Keratinocyte (primary cell): ENCODE measurements at places on chromosomes 3 and 15.

DNA sequence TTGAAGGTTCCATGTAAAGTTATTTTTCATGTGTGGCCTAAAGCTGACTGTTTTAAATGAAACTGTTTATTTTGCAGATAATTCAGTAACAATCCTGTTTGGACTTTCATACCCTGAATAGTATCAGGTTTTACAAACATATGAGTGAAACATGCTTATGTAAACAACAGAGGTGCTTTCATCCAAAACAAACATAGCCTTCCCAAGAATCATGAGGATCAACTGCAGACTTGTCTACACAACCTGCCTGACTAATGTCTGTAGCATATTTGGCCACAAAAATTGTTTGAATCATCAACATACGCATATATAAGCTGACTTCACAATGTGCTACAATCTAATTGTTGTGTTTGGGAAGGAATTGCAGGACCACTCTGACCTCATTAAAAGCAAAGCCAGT, 190.4 kb downstream of the DIPK2A start:
- DNase-seq: no peak

GRCh38 chr3:55782351-55782750, 295.2 kb upstream of the WNT5A start:
- no peak for DNase-seq

- no peak for DNase-seq
Observed at GRCh38 chr15:29939404-29939803, 117.1 kb upstream of the TJP1 start.

DNA sequence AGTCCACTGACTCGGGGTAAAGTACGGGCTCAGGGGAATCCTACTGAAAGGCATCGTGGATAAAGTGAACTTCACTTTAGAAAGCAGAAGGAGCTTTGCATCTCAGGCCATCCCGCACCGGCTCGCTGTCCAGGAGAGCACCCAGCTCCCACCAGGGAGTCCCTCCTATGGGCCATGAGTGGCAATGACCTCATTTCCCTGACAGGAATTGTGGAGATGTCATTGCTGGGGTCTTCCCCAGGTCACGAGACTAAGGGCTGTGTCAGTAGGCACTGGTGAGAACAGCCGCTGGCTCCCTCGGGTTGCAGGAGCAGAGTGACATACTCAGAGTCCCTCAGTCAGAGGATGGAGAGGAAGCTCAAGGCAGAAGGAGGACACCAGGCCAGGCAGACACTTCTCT, 97.3 kb downstream of the XXYLT1 start:
- no peak for DNase-seq

GRCh38 chr3:177979703-177980102, 556.5 kb upstream of the KCNMB2 start:
- DNase-seq: no peak

DNA sequence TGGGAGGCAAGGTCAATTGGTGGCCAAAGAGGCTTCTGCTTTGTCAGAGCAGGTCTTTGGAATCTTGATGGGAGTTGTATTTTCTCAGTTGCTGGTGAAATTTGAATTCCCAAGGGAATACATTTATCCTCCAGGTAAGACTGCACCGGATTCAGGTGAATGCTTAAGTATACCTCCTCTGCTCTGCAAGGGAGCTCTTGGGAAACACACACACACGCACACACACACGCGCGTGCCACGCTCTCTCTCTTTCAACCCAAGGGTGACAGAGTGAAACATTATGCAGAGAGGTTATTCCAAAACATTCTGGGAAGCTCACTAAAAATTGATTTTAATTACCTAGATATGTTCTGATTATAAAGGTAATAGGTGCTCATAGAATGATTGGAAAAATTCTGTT, 33.7 kb downstream of the ST6GAL1 start:
- no peak for DNase-seq

DNA sequence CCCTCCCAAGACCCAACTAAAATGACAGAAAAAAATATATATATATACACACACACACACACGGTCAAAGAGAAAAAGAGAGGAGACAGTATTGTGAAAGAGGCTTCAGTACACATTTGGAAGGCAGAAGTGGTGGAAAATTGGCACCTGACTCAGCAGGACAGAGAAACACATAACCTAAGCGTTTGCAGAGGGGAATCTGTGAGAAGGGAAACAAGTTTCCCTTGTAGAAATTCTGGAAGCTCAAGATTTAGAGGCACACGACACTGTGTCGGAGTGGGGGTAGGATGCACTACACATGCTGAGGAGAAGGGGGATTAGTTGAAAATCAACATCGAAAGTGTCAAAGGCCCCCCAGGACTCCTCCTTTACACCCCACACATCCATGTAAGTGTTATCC, 53.1 kb downstream of the PAK2 start:
- no peak for DNase-seq

DNA sequence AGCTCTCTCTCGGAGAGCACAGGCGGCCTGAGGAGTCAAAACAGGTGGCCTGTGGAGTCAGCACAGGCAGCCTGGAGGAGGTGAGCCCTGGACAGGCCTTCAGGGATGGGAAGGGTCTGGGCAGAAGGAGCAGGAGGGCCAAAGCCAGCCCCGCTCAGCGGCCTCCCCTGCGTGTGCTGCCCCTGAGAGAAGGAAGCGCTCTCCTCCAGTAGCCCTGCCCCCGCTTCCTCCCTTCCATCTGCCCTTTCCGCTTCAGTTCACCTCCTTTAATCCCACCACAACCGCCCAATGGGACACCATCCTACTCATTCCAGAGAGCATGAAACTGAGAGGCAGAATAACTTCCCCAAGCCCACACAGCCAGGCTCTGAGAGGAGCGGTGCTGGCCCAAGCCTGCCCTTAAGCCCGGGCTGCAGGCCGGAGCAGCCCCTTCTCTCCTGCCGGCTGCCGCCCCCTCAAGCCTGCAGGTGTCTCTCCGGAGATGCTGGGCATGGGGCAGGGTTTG, 3.2 kb upstream of the NR2E3 start:
- no peak for DNase-seq

DNA sequence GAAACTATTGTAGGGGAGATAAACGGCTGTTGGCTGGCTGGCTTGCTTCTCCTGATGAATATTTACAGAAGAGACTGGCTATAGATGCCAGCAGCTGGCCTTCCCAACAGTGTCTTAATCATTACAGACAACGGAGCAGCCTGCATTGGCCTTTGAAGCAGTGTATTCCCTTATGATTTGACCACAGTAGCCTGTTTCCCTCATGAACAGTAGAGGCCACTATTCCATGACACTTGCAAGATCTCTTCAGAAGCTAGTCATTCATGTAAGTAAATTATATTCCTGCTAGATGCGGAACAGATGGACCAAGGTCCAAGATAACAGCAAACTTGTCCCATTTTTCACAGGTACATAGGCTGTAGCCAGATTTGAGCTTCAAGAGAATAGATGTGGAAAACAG, 47.3 kb downstream of the TMCO5A start:
- DNase-seq: no peak

DNA sequence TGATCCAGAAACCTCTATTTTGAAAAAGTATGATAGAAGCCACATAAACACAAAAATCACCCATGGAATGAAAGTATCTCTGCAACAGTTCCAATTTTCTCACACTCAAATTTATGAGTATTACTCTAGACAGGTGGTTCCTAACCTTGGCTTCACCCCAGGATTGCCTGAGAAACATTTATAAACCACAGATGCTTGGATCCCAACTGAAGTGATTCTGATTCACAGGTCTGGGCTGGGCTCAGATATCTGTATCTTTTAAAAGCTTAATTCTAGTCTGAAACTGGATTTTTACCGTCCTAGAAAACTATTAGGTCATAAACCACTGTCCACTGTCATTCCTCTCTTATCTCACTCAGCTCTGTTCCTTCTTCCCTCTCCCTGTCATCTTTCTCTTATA, 7.4 kb upstream of the SST start:
- no peak for DNase-seq

GRCh38 chr3:129533406-129533805, 5.0 kb downstream of the RHO start:
- DNase-seq: no peak

- no peak for DNase-seq
Observed at GRCh38 chr3:171806200-171807128, 3.8 kb downstream of the PLD1 start.

- no peak for DNase-seq
Observed at GRCh38 chr3:217948-218347, 21.4 kb downstream of the CHL1 start.

GRCh38 chr15:74787251-74788041, 5.6 kb downstream of the CSK start:
- no peak for DNase-seq

DNA sequence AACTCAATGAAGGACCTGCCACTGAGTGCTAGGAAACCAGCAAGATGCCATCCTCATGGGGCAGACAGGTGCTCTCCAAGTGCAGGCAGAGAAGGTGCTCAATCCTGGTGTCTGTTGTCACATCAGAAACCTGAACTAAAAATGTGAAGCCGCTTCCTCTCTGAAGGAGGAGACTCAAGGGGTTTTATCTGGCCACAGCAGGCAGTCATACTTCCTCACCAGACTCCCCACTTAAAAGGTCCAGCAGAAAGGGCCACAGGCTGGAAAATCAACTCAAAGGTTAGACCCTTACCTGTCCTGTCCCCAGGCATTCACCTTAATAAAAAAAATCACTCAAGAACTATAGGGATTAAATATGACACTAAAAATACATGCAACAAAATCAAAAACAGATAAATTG, 4.8 kb downstream of the CCDC12 start:
- DNase-seq: no peak

DNA sequence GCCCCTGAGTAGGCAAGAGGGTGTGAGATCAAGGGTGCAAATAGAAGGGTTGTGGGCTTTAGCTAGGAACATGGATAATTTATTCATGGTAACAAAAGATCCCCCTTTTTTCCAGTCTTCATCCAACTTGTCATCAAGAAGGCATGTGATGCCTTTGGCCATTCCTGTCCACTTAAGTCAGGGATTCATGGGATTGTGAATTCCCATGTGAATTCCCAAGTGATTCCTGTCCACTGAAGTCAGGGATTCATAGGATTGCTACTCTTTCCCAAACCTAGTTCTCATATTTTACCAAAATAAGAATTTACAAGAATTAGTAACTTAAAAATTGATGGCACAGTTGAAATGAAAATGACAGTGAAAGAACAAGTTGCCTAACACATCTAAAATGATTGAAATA, 40.8 kb downstream of the HMG20A start:
- no peak for DNase-seq

DNA sequence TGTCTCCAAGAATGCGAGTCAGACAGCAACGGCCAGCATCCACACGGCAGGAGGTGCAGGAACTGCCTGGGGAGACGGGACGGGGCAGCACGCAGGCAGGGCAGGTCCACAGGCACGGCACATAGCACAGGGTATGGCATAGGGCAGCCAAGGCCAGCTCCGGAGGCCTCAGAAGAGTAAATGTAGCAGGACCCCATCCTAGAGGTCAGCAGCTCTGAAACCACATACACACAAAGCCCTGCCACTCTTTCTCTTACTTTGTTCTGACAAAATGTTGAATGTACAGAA, 26.9 kb downstream of the ZXDC start:
- DNase-seq: no peak

GRCh38 chr15:52406601-52407000, 111.0 kb upstream of the MYO5C start:
- no peak for DNase-seq

DNA sequence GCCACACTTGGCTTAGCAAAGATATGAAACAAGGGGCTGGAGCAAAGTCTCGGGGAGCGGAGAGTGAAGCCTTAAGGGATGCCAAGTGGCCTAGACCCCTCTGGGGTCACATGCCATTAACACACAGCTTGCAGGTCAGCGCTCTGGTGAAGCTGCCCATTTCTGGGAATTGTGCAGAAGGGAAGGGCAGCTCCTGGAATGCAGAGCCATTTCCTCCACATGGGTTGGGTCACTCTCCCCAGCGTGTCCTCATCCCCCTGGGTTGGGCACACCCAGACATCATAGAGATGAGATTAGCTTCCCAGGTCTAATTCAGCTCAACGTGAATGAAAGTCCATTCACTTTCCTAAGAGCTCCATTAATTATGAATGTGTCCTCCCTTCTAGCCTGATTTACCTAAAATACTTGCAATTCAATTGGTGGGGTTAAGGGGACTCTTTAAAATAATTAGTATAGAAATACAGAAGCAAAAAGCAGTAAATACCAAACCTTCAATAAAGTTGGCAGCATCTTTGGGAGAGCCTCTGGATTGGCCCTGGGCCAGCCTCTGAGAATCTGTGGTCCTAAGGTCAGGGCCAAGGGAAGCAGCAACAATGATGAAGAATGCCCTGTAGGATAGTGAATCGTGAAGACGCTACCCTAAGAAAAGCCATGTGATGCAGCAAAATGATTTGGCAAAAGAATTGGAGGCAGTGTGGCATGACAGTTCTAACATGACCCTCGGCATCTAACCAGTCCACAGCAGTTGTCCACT, 17.8 kb downstream of the MRAS start:
- DNase-seq: no peak

DNA sequence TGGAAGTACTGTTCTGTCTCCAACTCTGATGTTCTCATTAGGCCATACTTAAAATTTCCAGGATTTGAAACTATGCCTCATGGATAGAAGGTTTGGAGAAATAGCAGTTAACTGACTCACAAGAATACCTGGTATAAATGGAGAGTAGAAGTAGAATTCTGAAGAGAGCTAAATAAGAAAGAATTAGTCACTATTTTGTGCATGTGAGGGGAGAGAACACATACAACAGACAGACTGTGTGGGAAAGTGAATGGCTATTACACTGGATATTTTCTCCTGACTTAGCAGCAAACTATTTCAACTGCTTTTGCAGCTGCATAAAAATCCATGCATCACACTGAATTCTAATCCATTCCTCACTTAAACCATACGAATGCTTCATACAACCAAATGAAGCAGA, 71.3 kb downstream of the C3orf70 start:
- no peak for DNase-seq

DNA sequence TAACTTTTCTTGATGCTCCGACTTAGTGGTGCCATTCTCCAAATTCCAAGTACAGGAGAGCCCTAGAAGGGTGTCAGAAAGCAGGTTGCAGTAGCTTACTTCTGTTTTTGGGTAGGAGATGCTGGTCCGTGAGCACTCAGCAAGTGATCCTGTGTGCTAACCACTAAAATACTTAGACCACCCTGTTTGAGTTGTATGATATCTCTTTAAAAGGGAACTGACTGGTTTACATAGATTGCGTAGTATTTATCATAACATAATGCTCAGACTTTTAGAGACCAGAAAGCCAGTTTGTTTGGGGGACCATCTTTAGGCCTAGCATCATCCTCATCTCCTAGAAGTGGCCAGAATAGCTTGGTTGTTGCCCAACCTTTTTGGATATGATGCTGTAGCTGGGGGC, 26.7 kb downstream of the CTDSPL start:
- no peak for DNase-seq

GRCh38 chr3:182784542-182784941, 8.8 kb upstream of the ATP11B start:
- DNase-seq: no peak

GRCh38 chr3:160771811-160772459, 15.9 kb downstream of the PPM1L start:
- no peak for DNase-seq

- DNase-seq: no peak
Observed at GRCh38 chr3:39317571-39318169, 11.8 kb upstream of the CCR8 start.

GRCh38 chr3:81406318-81406717, 355.1 kb downstream of the GBE1 start:
- no peak for DNase-seq

GRCh38 chr3:72301779-72302178, 516.8 kb upstream of the PROK2 start:
- DNase-seq: no peak
